ENCODE measurements at places on chromosomes 2 and 18.

DNA sequence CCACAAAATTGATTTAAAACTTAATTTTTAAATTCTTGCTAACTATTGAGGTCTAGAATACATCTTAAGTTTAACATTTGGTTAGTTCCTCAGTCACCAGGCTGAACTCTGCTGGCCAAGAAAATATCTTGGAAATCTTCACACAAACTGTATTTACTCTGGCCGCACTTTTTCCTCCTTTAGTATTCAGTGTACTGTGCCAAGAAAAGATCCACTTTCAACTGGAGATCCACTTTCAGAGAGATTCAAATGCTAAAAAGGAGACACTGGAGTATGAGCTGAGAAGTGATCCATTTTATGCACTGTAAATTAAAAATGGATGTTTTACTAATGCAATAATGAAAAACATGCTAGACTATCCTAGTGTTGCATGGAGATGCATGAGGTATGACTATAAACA lies 98.1 kb downstream of the ANTXR1 start:
- DNase-seq = no peak

GRCh38 chr18:21443776-21444464 lies 156.6 kb downstream of the ESCO1 start:
- DNase-seq = no peak

- DNase-seq = no peak
These were observed 20.6 kb downstream of the CROCC2 start for GRCh38 chr2:240926516-240927389.

- no peak for DNase-seq
These were observed 240.7 kb downstream of the NRXN1 start for GRCh38 chr2:50791271-50791670.

DNA sequence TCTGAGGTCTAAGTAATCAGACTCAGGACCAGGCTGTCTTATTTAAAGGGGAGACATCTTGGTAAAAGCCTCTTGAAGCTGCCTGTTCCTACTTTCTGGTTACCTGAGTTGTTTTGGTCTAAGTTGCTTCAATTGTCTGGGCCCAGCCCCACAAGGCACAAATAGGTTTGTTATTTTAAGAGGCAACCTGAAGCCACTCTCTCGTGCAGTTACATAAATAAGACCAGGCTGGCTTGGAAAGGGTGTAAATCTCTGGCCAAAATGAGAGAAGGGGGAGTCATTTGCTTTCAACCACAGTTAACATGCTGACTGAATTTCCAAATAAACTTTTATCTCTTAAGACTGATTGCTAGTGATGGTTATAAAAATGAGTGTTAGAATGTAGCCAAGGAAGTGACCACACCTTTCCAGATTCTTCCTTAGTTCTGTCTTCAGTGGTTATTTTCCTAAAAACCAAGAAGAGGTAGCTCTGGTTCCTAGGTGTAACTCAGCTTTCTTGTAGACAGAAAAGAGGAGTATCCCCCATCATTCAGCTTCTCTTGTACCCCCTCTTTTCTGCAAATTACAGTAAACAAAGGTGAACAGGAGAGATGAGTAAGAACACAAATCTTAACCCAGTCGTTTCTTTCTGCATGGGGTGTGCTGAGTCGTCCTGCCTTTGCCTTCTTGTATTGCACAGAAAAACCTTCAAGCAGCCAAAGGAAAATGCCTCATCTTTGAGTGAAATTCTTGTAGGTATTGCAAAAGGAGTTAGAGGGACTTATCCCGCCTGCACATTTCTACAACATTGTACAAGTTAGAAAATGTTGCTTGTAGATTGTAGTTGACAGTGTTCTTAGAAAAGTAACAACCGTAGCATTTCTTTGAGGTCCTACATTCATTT lies 161.5 kb upstream of the NT5C1B start:
- DNase-seq = no peak

GRCh38 chr18:63261029-63261428 lies 58.5 kb downstream of the BCL2 start:
- DNase-seq = no peak

DNA sequence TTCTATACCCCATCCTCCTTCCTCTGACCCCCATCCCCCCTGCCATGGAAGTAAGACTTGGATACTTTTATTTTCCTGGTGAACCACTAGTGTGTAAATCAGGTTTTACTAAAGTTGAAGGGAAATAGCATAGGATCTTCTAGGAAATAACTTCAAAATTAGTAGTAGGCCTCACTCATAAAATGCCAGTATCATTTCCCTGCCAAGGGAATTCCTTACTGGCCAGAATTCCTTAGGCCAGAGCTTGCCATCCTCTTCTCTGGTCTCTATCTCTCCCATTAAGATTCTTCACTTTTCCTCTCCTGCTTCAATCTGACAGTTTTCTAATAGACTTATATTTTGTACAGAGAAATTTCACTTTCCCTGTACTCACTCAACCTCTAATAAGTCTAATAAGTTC lies 322.8 kb upstream of the TANK start:
- DNase-seq = no peak

GRCh38 chr18:28606686-28607085 lies 429.8 kb upstream of the CDH2 start:
- no peak for DNase-seq

- DNase-seq = no peak
These were observed 8.0 kb downstream of the RNF125 start for GRCh38 chr18:32026491-32027086.

DNA sequence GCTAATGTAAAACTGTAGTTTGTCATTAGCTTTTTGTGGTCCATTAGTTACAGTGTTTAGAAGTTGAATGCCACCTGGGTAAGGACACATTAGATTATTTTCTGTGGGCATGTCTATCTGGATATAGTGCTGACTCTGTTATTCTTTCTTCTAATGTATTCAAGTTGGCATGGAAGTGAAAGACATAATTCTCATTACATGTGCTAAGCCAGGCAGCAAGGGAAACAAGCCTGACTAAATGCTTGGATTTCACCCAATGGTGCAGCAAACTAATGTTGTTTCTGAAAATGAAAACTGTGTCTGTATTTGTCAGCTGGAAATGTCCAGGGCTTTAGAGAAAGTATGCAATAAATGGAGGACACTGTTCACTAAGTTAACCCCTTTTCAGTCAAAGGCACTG lies 100.7 kb downstream of the NUP35 start:
- no peak for DNase-seq

- DNase-seq = no peak
These were observed 84.0 kb downstream of the PTGR3 start for GRCh38 chr18:75124991-75125381.

DNA sequence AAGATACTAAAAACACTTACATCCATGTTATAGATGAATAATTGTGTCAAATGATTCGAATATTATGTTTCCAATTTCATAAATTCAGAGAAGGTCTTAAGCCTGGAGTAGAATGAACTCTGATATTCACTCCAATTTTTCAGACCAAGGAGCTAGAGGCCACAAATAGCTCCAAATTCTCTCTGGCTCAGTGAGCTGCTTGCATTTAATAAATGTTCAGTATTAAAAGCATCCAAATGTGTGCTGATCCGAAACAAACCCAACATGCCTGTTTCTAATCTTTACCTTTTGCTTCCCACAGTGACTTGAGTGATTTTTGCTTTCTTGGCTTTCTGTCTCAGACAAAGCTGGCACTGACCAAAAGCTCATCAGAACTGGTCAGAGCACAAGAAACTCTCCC lies 291.4 kb downstream of the CCDC85A start:
- DNase-seq = no peak

Measured in stimulated activated CD4-positive, alpha-beta T cell treated with anti-CD3 and anti-CD28 coated beads, Interleukin-15, amount 100 ng/mL, for 48 hours (primary cell).